ENCODE measurements at places on chromosomes 6 and 20. TPM values are rescaled to one million over a fixed set of nuclear protein-coding genes. Genes with fewer than 3 reads are reported as not detected.

VWA7 gene
- 2.9 TPM for polyA plus RNA-seq

CDSN gene
- polyA plus RNA-seq = 0.06 TPM

PNPLA1 gene
- 0.06 TPM for polyA plus RNA-seq

PGC gene
- polyA plus RNA-seq = not detected

FGD2 gene
- polyA plus RNA-seq = 3.8 TPM

POPDC3 gene
- 80.4 TPM for polyA plus RNA-seq

TCP11 gene
- 0.27 TPM for polyA plus RNA-seq

IL20RA gene
- polyA plus RNA-seq = 30.6 TPM

UNC5CL gene
- polyA plus RNA-seq = 3.1 TPM

WFDC12 gene
- not detected for polyA plus RNA-seq

FRK gene
- 0.30 TPM for polyA plus RNA-seq

TINAG gene
- not detected for polyA plus RNA-seq

HRH3 gene
- 2.9 TPM for polyA plus RNA-seq

USP49 gene
- 5.6 TPM for polyA plus RNA-seq

PIGU gene
- 20.3 TPM for polyA plus RNA-seq

GMPR gene
- polyA plus RNA-seq = 66.8 TPM

LINC00237 gene
- not detected for polyA plus RNA-seq

RBM24 gene
- polyA plus RNA-seq = 348 TPM

TRIM31 gene
- polyA plus RNA-seq = not detected
